T-helper 17 cell (primary cell): ENCODE measurements at places on chromosomes 12 and 14. TPM values are rescaled to one million over a fixed set of nuclear protein-coding genes. Genes with fewer than 3 reads are reported as not detected.

Gene HOXC10
- total RNA-seq = not detected

- H3K27me3 ChIP-seq = no peaks in the 10 kb centered on the region
- no peak for DNase-seq
- H3K27ac ChIP-seq = no peak overlapping the region
- H3K4me1 ChIP-seq = no peaks in the 10 kb centered on the region
These were observed 117.2 kb upstream of the HMGA2 start for GRCh38 chr12:65707051-65707450.

DNA sequence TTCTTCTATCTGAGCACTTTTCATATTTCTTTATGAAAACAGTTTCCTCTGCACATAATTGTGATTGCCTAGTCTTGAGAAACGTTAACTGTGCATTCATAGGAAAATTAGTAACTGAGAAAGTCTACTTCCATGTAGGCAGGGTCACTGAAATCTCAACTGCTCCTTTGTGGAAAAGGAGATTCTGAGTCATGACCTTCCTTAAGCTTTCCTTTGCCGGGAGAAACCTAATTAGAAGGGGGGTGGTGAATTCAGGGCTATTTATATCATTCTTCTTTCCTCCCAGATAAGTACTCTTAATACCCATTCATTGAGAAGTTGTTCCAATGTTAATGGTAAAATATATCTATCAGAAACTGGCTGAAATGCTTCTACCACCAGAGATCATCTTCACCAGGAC is 751.0 kb upstream of the TMEM132C start:
- no peaks in the 10 kb centered on the region for H3K4me1 ChIP-seq
- no peaks in the 10 kb centered on the region for H3K27me3 ChIP-seq
- no peak for DNase-seq
- no peak overlapping the region for H3K4me3 ChIP-seq
- H3K36me3 ChIP-seq = no peaks in the 10 kb centered on the region
- H3K27ac ChIP-seq = no peak overlapping the region

DNA sequence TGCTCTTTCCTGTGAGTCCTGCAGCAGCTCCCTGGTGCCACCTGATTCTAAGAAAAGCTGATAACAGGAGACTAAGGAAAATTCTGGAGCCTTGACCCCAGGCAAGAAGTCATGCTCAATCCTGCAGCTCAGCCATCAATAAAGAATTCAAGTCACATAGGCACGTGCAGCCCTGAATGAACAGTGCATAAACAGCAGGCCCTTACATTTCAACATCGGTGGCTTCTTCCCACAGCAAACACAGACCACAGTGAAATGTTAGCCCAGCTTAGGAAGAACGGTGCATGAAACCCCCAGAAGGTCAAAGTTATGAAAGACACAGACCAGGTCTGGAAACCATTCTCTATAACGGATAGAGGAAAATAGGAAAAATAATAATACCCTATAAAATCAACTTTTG is 10.5 kb downstream of the CINP start:
- DNase-seq = no peak
- peaks cover under 1% of the 10 kb centered on the region for H3K36me3 ChIP-seq
- H3K4me3 ChIP-seq = no peak overlapping the region
- H3K27ac ChIP-seq = no peak overlapping the region
- H3K4me1 ChIP-seq = peaks cover 2% of the 10 kb centered on the region
